Upper lobe of right lung (tissue), 1 donor: ENCODE measurements at places on chromosomes 1 and 21. TPM values are rescaled to one million over a fixed set of nuclear protein-coding genes. Genes with fewer than 3 reads are reported as not detected.

GRCh38 chr1:230427981-230428380 is 1.8 kb upstream of the PGBD5 start:
- no peak for DNase-seq

- DNase-seq, result no peak
These were observed 800 bp upstream of the DNMT3L start for GRCh38 chr21:44262338-44263056.

FLG2 gene
- not detected for total RNA-seq

TENT5C gene
- 13.7 TPM for total RNA-seq

KCNH1 gene
- total RNA-seq, result not detected

DNA sequence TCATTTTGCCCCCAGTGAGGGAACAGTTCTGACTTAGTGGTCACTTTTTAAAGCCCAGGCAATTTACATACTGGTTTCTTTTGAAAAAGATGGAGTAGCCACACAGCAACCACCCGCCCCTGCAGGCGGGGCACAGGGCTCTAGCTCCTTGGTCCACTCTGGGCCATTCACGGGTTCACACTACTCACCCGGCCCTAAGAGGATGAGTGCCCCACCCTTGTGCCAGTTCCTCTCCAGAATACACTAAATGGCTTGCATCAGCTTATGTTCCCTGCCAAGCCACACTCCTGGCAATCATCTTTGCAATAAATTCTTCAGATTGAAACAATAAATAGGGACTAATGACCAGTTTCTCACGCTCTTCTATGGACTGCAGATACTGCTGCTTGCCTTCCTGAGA is 15.7 kb upstream of the ATP13A2 start:
- DNase-seq, result peak; percentile 76

GRCh38 chr1:209403921-209404320 is 179.6 kb upstream of the CAMK1G start:
- no peak for DNase-seq
